ENCODE measurements at places on chromosomes 2 and 18.

DNA sequence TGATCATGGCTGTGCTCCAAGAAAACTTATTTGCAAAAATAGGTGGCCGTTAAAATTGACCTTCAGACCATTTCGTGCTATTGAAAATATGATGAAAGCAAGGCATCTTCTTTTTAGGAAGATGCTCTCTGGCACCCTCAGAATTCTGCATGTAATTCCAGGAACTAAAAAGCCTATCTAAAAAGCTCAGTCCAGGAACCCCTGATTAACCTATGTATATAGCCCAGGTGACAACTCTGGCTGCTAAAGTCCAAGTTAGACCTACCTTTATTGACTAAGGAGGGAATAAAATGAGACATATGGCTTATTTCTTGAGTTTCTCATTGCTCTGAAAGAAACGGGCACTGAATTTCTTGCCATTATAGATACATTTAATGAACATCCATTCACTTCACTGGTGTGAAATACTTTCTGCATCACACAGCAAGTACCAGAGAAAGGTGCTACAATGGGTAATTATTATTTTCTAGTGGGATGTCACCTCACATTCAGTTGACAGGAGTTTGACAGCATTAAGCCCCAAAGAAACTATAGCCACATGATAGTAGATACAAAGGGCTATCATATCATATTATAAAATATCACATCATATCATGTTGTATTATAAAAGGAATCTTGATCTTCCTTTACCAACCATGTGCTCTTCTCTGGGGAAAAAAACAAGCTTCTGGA, 83.8 kb downstream of the EPHA4 start:
- DNase-seq: no peak

- DNase-seq: no peak
Measured at GRCh38 chr18:49609256-49610021, 47.6 kb downstream of the LIPG start.

- DNase-seq: no peak
Measured at GRCh38 chr2:3873899-3874298, 170.5 kb downstream of the DCDC2C start.

- DNase-seq: no peak
Measured at GRCh38 chr2:74740741-74741431, 86.8 kb downstream of the SEMA4F start.

DNA sequence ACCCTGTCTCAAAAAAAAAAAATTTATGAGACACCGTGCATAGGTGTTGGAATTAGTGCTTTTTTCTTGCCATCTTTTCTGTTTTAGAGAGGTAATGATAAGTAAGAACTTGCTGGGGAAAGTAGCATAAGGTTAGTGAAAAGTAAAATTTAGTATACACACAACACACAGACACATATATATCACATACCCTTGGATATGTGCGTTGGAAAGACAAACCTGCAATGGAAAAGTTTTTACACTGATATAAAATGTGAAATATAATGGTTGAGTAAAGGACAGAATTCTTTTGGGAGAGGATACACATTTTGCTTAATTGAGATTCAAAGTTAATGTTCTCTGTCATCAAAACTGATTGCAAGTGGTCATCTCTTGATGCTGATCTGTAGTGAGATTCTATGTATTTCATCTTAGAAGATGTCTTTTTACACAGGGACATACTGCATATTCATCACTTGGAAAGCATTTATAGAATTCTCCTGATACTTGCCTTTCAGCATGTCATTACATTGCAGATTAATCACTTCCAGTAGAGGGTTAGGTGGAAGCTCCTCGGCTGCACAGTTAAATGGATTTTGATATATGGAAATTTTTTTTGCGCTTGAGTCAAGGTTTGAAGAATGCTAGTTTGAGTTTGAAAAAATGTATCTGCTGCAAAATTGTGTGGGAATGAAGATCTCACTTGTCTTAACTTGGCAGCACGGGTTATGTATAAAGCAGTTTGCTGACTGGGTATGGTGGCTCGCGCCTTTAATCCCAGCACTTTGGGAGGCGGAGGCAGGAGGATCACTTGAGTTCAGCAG, 13.5 kb downstream of the PPP1CB start:
- DNase-seq: no peak

GRCh38 chr2:168718622-168719021, 83.8 kb upstream of the NOSTRIN start:
- no peak for DNase-seq

DNA sequence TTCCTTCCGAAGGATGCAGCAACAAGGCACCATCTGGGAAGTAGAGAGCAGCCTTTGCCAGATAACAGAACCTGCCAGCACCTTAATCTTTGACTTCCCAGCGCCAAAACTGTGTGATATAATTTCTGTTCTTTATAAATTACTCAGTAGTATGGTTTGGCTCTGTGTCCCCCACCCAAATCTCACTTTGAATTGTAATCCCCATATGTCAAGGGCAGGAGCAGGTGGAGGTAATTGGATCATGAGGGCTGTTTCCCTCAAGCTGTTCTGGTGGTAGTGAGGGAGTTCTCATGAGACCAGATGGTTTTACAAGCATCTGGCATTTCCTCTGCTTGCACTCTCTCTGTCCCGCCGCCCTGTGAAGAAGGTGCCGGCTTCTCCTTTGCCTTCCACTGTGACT, 899.9 kb downstream of the TRIB2 start:
- DNase-seq: no peak

DNA sequence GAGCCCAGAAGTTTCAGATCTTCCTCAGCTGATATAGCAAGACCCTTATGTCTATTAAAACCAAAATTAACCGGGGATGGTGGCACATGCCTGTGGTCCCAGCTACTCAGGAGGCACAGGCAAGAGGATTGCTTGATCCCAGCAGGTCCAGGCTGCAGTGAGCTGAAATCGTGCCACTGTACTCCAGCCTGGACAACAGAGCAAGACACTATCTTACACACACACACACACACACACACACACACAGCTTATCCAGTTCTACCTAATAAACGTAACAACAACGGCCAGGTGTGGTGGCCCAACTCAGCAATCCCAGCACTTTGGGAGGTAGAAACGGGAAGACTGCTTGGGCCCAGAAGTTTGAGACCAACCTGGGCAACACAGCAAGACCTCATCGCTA, 7.5 kb downstream of the LPIN2 start:
- no peak for DNase-seq

DNA sequence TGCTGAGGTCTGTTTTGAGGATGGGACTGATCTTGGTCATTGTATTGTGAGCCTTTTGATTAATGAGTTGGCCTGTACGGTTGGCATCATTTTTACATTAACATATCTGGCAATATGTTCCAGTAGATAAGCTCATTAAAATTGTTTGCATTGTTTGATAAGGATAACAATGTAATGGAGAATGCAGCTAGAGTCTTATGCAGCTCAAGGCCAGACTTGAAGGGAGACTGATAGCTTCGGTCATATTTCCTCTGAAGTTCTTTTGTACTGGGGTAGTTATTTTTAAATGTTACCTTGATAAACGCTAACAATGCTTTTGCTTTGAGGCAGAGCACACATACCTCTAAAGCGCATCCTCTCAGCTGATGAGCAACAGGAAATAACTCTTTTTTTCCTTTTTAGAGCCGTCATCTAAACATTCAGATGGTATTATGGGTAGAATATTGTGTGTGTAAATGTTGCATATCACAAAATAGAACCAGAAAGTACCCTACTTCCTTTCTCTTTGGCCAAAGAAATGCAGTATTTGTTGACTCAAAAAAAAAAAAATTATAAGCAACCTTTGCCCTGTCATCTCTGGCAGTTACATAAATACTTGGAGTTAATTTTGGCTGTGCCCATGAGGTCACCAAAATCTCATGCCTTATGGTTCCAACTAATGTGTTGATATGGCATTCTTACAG, 1.3 kb downstream of the MAPRE2 start:
- DNase-seq: no peak

- DNase-seq: no peak
Measured at GRCh38 chr18:76202322-76202721, 292.7 kb downstream of the ZNF516 start.

DNA sequence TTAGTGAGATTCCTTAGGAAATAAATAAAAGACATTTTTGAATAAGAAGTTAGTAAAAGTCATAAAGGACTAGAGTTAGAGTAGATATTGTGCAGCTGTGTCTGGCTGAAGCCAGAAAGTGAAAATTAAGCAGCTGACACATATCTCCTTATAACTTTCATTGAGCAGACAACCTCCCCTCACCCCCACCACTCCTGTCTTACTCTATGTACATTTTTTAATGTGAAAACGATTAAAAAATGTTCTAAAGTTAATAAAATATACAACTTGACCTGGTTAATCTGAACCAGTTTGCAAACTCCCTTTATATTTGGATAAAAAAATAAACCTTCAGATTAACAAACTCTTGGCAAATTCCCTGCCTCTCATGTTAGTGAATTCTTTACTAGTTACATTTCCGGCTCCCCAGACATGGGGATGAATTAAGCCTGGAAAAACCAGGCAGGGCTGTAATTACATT, 462.8 kb downstream of the MEIS1 start:
- no peak for DNase-seq

DNA sequence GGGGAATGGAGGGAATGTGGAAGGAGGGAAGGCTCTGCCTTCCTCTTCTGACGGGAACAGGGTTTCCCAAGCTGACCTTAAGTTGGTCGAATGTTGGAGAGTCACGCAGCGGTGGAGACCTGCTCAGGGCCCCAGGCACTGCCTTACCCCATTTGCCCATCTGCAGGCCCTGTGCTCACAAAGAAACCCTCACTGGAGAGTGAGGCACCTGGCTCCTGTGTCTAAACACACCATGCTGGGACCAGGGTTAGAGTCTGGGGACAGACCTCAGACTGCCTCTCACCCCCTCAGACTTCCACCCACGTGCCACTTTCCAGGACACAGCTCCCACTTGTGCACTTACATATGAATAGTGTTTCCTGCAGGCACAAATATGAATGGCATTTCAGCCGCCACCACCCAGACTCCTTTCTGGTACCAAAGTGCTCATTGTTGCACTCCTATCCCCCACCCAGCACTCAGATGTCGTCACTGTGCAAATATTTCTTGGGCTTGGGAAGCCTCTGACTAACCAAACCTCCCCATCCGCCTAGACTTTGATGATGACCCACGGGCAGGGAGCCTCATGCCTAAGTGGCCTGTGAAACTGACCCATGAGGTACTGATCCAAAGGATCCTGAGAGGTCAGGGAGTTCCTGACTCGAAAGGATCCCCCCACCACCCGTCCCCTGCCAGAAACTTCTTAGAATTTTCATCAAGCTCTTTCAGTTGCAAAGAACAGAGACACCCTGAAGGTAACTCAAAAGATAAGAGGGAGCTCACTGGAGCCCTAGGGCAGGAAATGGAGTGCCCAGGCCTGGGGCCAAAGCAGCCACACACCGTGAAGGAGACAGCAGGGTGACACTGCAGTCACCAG, 78.3 kb downstream of the STPG4 start:
- no peak for DNase-seq

- no peak for DNase-seq
Measured at GRCh38 chr2:211487733-211488132, 931.3 kb downstream of the CPS1 start.

- no peak for DNase-seq
Measured at GRCh38 chr2:128520791-128521190, 202.1 kb upstream of the HS6ST1 start.

- DNase-seq: no peak
Measured at GRCh38 chr2:39179974-39180960, 59.4 kb upstream of the SOS1 start.

GRCh38 chr18:48761582-48761981, 189.2 kb downstream of the SMAD7 start:
- DNase-seq: no peak

DNA sequence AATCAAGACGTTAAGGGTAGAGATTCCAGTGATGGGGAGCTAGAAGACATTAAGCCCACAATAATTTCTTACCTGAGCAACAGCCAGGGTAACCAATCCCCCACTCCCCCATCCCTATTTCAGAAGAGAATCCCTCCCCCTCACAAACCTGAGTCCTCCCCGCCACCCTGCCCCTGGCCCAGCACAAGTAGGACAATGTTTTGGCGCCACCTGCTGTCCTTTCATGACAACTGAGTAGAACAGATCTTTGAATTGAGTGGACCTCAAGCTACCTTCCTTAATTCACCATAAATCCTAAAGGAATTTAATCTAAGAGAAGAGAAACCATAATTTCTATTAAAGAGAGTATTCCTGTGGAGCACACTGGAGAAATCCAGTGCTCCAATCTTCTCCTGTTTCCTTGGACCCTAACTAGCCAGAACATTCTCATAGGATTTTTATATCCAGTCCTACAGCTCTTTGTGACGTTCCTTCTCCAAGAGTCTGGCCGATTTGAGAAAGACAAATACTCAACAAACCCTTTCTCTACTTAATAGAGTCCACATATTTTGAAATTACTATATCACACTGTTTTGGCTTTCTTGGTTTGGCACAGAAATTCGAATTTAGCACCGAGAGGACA, 41.1 kb downstream of the NHEJ1 start:
- DNase-seq: peak; percentile 41

- no peak for DNase-seq
Measured at GRCh38 chr2:121454549-121455090, 76.1 kb upstream of the RNU4ATAC start.

GRCh38 chr2:74658516-74658915, 4.5 kb downstream of the SEMA4F start:
- no peak for DNase-seq

DNA sequence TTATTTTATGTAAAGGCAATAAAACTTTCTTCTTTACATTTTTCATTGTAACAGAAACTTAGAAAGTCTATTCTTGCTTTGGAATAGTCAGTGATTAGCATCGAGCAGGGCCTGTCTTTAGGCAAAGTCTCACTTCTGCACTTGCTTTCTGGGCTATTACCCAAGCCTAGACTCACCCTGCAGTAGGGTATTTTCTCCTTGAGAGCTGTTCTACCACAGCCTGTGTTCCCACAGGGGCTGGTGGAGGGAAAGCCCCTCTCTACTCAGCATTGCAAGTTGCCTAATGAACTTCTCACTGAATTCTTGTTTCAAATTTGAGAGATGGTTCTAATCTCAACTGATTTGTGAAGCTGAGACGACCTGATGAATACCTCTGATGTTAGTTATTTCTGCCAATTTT, 111.7 kb upstream of the KLHL14 start:
- DNase-seq: no peak

DNA sequence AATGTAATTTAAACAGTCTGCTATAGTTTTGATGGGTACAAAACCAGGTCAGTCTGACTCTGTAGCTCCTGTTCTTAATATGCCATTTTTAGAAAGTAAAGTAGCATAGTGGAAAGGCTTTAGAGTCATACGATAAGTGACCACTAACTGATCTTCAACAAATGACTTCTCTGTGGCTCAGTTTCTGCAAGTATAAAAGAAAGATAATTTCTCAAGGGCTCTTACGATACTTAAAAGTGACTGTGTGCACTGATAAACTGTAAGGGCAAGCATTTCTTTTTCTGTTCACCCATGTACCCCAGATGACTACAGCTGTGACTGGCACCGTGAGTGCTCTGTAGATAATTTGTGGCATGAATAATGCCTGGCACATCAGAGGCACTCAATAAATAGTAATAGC, 178.7 kb downstream of the LCLAT1 start:
- DNase-seq: no peak

Measured in stimulated activated CD4-positive, alpha-beta T cell treated with anti-CD3 and anti-CD28 coated beads, Interleukin-1b, Interleukin-23, amount 100 ng/mL, for 1 hour (primary cell).